Activated CD4-positive, alpha-beta T cell treated with anti-CD3 and anti-CD28 coated beads, Interleukin-2, amount 50 U/mL, for 1 hour (primary cell): ENCODE measurements at places on chromosomes 11 and 22.

GRCh38 chr11:71301858-71302533, 49.6 kb upstream of the SHANK2 start:
- DNase-seq, result no peak

- DNase-seq, result peak; percentile 71
Observed at GRCh38 chr11:66069715-66070603, at the start of gene PACS1. PACS1 (plus strand) TSS chr11:66070272; CDS start chr11:66070487, 215 bp downstream.

DNA sequence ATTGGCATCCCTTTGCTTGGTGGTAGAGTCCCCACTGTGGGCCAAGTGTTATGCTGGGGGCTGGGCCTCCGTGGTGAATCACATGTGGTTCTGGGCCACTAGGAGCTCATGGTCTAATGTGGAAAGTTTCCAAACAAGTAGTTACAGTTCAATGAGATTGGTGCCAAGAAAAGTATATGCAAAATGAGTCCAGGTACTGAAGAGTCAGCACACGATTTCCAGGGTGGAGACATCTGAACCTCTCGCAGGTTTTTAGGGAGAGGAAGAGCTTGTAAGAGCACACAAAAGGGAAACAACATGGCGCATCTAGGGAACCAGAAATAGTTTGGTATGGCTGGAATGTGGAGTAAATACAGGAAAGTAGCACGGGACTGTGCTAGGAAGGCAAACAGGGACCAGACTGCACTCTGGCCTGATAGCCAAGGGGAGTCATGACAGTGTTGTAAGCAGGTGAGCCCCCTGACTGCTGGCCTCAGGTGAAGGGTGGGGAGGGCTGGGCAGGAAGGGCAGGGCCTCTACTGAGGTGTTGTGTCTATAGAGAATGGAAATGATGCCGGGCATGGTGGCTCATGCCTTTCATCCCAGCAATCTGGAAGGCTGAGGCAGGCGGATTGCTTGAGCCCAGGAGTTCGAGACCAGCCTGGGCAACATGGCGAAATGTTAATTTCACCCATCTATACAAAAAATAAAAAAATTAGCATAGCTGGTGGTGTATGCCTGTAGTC, 12.6 kb downstream of the POLR2F start:
- no peak for DNase-seq

DNA sequence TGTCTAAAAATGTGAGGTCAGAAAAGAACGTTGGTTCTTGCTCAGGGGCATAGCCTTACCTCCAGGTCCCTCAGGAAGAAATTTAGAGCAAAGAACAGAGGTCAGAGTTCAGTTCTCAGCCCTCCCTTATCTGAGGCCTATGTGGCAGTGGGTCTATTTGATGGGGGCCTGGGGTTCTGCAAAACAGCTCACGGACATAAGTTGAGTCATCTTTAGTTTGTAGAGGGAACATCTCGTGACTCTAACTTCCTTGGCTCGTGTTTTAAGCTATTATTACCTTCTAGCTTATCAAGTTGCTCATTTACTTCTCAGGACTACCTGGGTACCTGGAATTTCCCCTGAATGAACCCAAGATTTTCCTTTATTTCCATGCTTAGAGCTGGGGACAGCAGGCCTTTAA, 91.3 kb upstream of the AMOTL1 start:
- no peak for DNase-seq

DNA sequence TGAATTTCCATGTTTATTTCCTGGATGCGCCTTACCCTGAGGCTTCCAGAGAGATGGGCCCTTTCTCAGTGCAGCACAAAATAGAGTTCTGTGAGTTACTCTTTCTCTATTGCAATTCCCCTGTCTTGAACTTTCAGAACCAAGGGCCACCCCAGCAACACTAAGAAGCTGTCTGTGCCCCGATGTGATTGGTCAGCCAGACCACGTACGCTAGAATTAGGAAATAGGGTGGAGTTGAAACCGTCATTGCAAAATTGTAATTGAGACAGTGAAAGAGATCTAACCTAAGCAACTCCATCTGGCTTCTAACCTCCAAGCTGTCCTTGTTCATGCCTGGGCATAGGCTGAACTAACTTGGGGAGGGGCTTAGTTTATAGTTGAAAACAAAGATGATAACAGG, 981.3 kb downstream of the OPCML start:
- no peak for DNase-seq
